ENCODE measurements at places on chromosomes 1 and 21.

GRCh38 chr1:93756657-93757056, 75.0 kb upstream of the BCAR3 start:
- DNase-seq = no peak

DNA sequence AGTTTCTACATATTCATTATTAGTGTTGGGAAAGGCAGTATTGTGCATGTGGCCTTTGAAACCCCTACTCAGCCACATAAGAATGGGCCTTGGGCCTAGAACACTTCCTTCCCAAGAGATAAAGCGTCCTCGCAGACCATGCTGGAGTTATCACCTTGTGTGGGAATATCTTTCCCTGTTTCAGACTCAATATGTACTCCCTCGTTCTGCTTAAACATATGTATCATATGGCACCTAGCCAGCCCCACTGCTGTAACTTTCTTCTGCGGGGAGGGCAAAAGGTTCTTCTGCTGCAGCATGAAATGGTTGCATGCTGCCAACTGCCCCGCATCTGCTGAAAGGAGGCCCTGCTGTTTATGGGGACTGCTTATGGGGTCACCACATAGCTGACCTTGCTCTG, 92.0 kb downstream of the CRB1 start:
- DNase-seq = no peak

GRCh38 chr1:46246548-46247435, 771 bp upstream of the RAD54L start:
- no peak for DNase-seq

- no peak for DNase-seq
Observed at GRCh38 chr1:44947774-44948311, 38.6 kb downstream of the EIF2B3 start.

GRCh38 chr1:160534823-160535605, 12.0 kb upstream of the SLAMF6 start:
- DNase-seq = no peak

DNA sequence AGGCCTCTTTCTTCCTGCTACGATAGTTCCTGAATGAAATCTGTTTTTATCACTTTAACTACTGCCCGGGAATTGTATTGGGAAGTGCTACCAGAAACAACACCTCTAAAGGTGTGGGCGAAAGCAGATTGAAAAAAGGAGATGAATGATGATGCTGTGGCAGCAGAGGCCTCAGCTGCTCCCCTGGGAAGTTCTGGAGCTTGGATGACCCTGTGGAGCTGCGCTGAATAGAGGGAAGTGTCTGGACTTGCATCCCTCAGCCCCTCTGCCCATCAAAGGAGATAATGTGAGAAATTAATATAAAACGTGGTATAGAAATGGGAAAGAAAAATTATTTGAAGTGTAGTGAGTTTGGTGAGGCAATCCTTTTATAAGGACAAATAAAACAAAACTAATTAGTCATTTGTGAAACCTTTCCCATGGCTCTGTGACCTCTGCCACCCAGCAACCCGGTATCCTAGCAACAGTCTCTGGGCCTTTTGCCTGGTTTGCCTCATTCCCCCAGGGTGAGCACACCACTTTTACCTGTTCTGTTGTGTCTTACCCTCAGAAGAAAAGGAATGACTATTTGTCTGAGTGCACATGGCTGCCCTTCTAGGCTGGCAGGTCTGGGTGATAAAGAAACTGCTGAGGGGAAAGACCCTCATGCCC, 21.3 kb downstream of the OVAAL start:
- DNase-seq = no peak

DNA sequence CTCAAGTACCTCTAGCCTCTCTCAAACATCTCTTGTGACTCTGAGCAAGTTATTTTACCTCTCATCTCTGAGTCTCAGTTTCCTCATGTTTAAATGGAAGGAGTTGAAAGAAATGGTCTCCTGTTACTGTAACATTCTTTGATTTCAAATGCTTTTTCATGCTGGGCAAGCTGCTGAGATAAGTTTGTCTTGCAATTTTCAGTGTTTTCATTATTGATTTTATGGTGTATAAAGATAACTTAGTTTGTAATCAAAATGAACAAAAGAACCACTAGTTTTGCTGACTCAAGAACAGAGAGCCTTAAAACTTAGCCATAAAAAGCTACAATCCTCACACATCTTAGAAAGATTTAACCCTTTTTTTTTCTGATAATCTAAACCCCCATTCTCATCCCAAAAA, 4.5 kb downstream of the LIPI start:
- no peak for DNase-seq

DNA sequence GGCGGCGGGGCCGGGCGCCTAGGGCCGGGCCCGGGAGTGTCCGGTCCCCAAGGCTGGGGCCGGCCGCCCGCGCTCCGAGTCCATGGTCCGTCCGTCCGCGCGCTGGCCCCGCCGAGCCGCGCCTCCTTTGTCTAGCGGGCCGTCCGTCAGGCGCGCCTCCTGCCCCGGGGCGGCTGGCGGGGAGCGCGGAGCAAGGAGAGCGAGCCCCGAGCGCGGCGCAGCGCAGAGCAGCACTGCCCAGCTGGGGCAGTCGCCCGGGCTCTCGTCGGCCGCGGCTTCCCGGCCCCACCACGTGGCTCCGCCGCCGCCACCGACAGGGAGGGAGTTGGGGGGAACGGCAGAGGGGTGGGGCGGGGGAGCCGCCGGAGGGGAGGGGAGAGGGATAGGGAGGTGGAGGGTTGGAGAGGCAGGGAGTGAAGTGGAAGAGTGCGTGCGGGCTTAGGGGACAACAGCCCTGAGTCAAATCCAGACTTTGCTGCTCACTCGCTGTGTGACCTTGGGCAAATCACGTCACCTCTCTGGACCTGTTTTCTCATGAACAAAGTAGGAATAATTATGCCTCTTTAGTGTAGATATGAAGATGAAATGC, at the start of gene NKAIN1:
TSS of gene NKAIN1 (minus strand) at position 235 of the 589 bp plus-strand sequence. CDS start 340 bp downstream, outside the sequence.
- DNase-seq = no peak

- DNase-seq = no peak
Observed at GRCh38 chr1:178011465-178011828, 41.6 kb upstream of the SEC16B start.

- no peak for DNase-seq
Observed at GRCh38 chr1:18891426-18891780, 11.0 kb downstream of the ALDH4A1 start.

All from right renal pelvis (tissue), 4 donors.